Stimulated activated CD4-positive, alpha-beta T cell treated with anti-CD3 and anti-CD28 coated beads, Interleukin-2, amount 100 ng/mL, for 4 hours (primary cell): ENCODE measurements at places on chromosomes 7 and 10.

DNA sequence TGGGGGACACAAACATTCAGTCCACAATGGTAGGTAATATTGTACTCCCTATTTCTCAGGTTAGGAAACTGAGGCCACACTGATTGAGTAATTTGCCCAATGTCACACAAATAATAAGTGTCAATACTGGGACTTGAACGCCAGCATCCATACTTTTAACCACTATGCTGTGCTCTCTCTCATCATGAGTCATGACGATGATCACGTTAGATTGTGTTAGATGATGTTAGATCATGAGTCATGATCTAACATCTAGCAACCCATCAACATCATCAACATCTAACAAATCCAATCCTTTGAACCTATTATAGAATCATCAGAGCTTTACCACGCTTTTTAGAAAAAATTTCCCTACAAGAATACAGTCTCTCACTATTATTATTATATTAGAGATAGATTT is 28.1 kb upstream of the HERPUD2 start:
- peak; percentile 6 for DNase-seq

DNA sequence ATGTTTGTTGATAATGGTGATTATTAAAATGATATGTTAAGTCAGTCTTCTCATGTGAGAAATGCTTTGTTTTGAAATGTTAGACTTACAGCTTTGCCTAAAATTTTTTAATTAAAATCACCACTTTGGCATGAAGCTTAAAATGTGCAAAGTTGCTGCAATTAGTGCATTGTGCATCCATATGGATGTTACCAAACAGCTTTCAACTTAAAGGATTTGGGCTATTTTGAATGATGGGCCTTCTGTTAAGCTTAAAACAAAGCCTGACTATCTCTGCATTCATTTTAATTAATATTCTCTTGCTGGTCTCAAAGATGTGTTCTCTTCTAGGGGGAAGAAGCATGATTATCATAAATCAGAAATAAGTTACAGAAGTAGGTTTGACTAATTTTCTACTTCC is 64.6 kb upstream of the FZD1 start:
- DNase-seq = no peak

DNA sequence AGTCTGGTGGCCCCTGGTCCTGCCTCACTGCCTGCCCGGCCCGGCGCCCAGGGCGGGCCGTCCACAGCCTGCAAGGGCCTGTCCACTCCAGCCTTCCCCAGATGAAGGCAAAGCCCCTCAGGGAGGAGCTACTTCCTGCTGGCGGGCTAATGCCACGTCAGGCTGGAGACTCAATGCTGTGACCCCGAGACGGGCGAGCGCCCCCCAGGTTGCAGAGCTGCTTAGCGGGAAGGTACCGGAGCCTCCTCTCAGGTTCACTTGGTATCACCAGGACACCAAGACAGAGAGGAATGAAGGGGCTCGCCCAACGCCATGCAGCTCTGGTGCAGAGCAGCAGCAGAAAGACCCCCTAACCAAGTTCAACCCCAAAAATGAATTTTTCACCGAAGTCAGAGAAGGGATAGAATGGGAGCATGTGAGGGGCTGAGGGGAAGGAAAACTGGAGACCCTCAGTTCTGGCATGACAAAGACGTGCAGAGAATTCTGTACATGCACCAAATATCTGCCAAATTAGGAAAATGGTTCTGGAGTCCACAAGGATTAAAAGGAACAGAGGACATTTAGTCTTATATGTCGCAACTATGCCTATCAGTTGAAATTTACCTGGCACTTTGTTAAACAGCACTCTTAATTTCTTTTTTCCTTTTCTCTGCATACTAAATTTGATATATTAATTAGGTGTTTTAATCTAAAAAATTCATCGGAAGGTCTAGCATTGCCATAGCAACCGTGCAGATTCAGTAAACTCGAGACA is 2.8 kb downstream of the STK32C start:
- no peak for DNase-seq

- no peak for DNase-seq
Observed at GRCh38 chr7:26437003-26437532, 145.4 kb downstream of the SNX10 start.

DNA sequence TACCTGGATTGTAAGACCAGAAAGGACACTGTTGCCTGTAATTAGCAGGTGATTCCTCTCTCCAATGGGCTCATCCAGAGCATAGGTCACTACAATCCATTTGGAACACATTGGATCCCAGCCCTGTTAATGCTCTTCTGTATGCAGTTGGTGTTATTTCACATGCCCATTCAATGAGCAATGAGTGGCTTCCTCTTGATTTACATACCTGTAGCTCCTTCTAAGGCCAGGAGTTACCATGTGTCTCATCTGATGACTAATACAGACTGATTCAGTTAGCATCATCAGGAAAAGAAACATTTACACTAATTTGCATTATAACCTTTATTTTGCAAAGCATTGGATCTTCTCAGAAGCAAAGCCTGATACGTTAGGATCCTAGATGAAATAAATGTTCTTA is 83.1 kb upstream of the NPVF start:
- DNase-seq = no peak

DNA sequence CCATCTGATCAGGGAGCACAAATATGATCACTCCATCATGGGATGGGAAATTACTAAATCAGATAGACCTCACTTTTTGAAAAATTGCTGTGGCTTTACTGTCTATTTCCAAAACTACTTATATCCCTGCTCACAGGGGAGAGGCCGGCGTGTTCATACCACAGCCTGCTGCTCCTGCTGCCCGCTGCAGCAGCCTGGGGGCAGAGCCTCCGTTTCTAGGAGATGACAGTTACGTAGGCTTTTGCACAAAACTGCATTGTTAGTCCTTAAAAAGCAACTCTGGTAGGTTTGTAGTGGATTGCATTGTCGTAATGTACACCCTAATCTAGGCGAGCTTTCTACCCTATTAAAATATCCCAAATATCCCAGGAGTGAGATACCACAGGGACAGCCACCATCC is 203.7 kb downstream of the EBF3 start:
- no peak for DNase-seq

GRCh38 chr10:14163377-14164086 is 167.2 kb downstream of the FRMD4A start:
- no peak for DNase-seq

DNA sequence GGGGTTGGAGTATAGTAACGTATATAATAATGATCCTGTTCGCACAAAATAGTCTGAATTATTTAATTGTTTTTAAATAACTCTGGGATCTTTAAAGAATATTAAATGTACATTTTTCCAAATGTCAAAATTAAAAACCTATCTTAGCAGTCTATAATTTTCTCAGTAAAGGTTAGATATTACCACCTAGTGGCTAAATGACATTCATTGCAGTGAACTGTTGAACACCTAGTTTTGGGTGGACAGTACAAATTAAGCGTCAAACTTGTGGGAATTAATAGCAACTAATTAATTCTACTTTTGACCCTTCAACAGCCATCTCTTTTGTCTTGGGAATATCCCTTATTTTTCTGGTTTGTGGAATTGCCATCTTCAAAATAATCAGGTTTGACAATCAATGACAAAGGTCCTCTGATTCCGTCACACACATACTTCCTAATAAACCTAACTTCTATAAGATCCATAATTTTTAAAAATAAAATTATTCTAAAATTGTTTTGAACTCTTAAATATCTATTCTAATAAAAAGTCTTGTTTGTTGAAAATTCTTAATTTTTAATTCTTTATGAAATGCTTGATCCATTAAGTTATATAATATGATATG is 165.7 kb downstream of the SEMA3D start:
- DNase-seq = no peak

DNA sequence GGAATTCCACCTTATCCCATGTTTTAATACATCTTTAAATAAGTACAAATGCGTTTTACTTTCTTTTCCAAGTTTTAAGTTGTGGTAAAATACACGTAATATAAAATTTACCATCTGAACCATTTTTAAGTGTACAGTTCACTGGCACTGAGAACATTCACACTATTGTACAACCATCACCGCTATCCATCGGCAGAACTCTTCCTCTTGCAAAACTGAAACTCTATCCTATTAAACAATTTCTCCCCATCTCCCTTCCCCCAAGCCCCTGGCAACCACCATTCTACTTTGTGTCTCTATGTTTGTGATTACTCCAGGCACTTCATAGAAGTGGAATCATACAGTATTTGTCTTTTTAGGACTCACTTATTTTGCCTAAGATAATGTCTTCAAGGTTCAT is 33.8 kb downstream of the HIP1 start:
- no peak for DNase-seq

DNA sequence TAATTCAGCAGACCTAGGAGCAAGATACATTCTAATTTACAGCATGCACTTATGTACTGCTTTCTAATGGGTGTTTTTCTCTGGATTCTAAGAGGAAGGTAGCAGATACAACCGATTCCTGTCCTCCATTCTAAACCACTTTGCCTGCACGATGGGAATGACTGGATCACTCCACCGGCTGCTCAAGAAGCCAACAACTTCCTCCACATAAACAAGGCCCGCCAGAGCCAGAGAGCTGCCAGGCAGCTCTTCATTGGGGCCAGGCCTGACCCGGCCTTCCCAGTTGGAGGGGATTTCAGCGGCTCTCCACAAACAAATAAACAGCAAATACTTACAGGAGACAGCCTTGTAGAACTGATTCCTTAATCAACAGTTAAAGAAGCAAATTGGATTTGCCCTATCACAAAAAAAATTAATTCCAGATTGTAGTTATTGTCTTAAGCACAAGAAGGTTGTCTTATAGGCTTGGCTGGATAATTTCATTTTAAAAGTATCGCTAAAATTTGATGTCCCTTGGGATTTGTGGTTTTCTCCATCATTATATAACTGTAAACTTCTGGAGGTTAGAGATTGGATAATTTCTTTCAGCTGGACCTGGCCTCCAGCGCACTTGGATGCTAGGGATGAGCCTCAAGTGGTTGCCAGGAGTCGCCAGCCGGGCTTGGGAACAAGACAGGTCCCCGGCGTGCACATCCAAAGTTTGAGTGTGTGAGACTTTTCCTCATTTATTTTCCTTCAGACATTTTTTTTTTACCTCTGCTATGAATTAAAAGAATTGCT is 20.9 kb downstream of the EBF3 start:
- no peak for DNase-seq

- DNase-seq = no peak
Observed at GRCh38 chr10:125130260-125130659, 30.1 kb downstream of the CTBP2 start.

- DNase-seq = no peak
Observed at GRCh38 chr10:3778692-3779157, 6.3 kb downstream of the KLF6 start.

- no peak for DNase-seq
Observed at GRCh38 chr7:155798673-155799439, 13.4 kb downstream of the SHH start.

- DNase-seq = no peak
Observed at GRCh38 chr10:17006631-17007417, 122.8 kb downstream of the CUBN start.

- no peak for DNase-seq
Observed at GRCh38 chr7:79877874-79878465, 256.7 kb upstream of the GNAI1 start.

DNA sequence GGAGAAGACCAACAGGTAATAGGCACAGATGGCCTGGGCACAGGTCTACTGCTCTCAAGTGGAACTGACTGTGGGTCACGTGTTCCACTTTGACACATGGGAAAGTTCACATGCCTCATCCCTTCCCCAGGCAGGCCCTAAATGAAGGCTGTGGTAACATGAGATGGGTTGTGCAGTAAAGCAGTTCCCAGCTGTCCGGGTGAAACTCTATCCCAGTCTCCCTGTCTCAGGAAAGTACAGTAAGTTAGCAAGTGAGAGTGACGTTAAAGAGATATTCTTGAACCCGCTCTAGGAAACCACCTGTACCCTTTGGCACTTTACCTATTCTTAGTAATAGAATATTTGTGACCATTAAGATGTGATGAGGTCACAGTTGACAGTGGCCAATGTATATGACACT is 343.7 kb upstream of the AOAH start:
- no peak for DNase-seq

GRCh38 chr10:71772832-71773220 is 494 bp downstream of the VSIR start:
- DNase-seq = no peak

- no peak for DNase-seq
Observed at GRCh38 chr10:127125331-127125730, 71.1 kb downstream of the INSYN2A start.

DNA sequence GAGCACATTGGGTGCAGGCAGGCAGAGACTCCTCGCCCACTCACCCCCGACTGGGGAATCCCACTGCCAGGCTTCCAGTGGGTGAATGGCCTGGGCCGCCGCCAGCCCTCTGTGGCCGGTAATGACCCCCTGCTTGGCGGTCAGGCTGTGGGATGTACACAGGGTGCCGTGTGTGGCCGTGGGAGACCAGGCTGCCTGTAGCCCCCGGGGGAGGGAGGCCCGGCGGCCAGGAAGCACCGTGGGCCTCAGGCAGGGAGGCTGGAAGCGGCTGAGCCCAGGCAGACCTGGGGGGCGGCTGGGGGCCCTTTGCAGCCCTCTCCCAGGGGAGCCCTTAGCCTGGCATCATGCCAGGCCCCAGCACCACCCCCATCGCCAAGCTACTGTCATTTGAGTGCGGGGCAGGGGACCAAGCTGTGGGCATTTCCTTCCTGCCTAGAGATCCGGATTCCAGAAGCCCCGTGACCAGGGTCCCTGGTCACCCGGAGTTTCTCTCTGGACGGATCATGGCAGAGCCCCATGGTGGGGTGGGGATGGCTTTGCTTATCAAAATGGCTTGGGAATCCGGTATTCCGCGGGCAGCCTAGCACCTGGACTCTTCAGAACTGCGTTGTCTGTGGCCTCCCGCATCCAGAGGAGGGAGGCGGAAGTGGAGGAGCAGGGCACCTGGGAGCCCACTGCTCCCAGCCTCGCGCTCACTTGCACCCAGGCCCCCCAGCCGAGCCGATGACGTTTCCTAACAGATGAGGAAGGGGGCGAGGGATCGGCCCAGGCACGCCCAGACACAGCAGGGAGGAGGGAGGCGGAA is 1.1 kb downstream of the TTYH3 start:
- peak; percentile 42 for DNase-seq

GRCh38 chr10:127932521-127933270 is 25.8 kb downstream of the PTPRE start:
- DNase-seq = no peak

- DNase-seq = no peak
Observed at GRCh38 chr10:80687476-80687789, 149.7 kb downstream of the SH2D4B start.
